Esophagus squamous epithelium (tissue), 5 donors: ENCODE measurements at places on chromosomes 12 and 14.

DNA sequence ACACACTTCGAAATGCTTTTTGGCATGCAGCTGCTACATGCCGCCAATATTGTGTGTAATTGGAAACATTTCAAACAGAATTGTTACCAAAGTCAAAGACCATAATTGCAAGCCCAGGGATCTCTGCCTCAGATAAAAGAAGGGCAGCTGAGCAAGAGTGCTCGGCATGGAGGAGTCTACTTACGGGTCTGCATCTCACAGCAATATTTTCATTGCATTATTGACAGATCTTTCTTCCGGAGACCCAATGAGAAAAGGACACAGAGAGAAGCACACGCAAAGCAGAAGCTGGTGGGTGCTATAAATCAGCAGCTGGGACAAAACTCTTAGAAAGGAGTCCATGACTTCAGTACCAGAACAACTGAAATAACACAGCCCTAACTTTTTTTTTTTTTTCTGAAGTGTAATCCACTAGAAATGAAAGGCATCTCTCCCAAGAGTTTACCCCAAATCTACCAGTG, 4.9 kb downstream of the PRICKLE1 start:
- no peak for DNase-seq

DNA sequence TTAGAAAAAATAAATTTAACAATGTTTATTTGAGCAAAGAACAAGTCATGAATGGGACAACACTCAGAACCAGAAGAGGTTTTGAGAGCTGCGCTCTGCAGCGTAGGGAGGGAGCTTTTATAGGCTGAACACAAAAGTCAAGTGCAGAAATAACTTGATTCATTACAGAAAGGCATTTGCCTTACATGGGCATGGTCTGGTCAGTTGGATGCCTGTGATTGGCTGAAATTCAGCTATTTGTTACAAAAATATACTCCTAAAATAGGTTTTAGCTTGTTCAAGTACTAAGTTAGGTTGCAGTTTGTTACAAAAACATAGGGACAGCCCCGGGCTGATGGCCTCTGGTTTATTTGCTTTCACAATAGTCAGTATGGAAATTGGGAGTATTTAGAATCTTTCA, 118.0 kb downstream of the NUAK1 start:
- no peak for DNase-seq

GRCh38 chr14:96793547-96793946, 3.6 kb upstream of the VRK1 start:
- DNase-seq = no peak

- DNase-seq = no peak
These were observed 371 bp upstream of the REM2 start for GRCh38 chr14:22882529-22883172.

DNA sequence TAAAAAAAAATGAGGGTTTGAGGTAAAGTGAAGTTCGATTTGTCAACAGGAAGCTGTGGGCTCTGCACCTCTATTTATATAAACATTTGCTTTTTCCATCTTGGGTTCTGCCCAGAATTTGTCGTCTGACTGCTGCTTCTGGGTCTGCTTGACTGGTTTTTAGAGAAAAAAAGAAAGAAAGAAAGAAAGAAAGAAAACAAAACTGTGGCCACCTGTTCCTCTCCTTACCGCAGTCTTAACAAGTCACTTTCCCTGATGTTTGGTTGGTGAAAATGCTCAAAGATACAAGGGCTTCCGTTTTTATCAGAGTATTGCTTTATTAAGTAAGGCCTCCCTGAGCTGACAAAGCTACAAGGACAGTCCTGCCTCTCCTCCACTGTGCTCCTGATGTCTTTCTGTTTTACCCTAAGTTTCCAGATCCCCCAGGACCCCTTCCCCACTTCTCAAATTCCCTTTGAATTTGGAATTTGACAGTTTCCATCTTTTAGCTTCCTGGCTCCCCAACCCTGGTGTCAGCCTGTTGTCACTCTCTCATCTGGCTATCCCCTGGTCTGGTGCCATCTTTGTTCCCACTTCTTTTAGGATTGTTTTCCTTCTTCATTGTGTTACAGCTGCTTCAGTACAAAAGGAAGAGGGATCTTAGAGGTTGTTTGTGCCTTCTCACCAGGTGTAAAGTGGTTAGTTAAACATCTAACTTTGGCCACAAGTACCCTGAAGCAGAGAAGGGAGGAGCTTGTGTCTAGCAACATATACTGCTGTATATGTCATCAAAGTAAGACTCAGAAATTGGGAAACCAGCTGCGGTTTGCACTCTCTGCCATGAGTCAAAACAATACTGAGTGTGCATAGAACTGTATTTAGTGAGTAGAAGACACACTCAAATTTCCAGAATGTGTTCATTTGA, 18.0 kb downstream of the MFAP5 start:
- DNase-seq = no peak

DNA sequence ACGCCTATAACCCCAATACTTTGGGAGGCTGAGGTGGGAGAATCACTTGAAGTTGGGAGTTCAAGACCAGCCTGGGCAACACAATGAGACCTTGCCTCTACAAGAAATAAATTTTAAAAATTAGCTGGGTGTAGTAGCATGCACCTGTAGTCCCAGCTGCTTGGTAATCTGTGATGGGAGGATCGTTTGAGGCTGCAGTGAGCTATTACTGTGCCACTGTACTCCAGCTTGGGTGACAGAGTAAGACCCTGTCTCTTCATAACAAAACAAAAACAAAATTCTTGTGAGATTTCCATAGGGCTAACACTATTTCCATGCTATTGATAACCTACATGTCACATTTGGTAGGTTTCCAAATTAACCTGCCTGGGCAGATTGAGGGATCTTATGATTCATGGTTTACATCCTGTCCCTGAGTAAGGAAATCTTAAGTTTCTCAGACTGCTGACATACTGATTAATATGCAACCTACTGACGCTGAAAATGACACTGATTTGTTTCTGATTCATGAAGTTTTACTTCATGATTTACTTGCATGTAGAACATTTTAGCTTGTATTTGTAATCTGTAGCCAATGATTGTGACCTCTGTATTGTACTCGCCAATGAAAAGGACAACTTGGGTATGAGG, 15.9 kb downstream of the ATP6V1D start:
- no peak for DNase-seq

- no peak for DNase-seq
These were observed 69.8 kb downstream of the RERG start for GRCh38 chr12:15151161-15152091.

DNA sequence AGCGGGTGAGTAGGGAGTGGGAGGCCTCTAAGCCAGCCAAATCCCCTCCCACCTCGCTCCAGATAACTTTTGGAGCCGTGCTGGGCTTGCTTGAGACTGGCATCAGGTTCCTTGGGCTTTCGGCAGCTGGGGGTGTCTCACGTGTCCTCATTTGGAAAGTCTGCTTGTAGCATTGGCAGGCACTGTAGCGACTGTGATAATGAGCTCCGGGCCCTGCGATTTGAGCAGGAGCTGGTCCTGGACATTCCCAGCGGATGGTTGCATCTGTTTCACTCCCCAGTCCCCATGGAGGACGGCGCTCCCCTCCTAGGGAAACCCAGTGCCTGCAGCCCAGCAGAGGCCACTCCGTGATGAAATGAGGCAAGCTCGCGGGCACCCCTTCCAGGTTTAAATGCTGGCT, 49.4 kb downstream of the DGLUCY start:
- no peak for DNase-seq

DNA sequence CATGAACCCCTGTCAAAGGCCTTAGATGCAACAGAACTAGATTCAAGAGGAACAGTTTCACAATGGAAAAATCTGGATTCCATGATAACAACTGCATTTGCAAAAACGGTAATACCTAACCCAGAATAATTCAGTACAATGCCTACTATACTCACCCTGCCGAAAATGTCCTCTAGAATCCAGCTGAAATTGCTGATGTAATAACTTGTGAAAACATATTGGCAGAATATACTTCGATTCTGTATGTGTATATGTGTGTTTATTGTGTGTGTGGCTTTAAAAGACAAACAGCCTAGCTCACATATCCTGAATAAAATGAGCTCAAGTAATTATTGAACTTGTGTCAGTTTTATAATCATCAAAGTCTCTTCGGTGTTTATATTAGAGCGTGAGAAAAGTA, 46.0 kb downstream of the PHLDA1 start:
- DNase-seq = no peak

- DNase-seq = no peak
These were observed 115.0 kb downstream of the TPH2 start for GRCh38 chr12:72053604-72054003.

GRCh38 chr12:19055589-19055988, 73.9 kb upstream of the PLEKHA5 start:
- no peak for DNase-seq
